ENCODE measurements at places on chromosomes 11 and 22.
A peak's percentile ranks its signal among the peaks of the same experiment; 100 is the strongest.

DNA sequence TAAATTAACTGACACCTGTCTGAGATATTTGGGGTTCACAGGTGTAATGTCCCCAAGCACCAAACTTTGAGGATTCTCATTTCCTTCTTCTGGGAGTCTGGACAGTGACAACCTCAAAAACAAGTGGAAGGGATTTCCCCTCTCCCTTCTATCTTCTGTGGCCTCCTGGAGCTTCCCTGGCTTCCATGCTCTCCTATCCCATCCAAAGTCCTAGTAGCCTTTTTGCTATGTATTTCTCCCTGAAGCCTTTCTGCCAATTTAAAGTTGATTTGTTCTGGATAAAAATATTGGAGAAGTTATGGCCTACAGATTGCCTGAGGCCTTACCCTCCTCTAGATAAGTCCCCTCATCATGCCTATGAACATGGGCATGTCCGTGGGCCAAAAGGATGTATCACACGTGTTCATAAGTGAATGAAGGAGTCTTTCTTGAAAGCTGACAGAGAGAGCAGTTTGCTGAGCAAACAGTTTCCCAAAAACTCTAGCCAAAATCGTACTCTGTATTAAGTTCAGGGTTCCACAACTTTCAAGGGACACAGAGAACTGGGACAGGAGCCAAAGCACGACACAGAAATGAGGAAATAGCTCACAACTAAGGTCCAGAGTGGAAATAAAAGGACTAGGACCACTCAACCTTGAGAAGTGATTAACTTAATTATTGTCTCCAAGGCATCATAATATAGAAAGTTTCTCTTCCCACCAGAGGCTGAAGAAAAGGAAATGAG, 6.7 kb downstream of the HEPACAM start:
- no peak for DNase-seq

GRCh38 chr22:29885610-29886009, 2.6 kb downstream of the MTMR3 start:
- no peak for DNase-seq

- DNase-seq = no peak
These were observed 84.7 kb upstream of the GDPD4 start for GRCh38 chr11:77386178-77386577.

- DNase-seq = no peak
These were observed 304.2 kb downstream of the DYNC2H1 start for GRCh38 chr11:103413266-103413888.

- no peak for DNase-seq
These were observed 352.5 kb downstream of the TBC1D22A start for GRCh38 chr22:47114813-47115517.

GRCh38 chr11:70703141-70704064, 305.1 kb downstream of the CTTN start:
- no peak for DNase-seq

DNA sequence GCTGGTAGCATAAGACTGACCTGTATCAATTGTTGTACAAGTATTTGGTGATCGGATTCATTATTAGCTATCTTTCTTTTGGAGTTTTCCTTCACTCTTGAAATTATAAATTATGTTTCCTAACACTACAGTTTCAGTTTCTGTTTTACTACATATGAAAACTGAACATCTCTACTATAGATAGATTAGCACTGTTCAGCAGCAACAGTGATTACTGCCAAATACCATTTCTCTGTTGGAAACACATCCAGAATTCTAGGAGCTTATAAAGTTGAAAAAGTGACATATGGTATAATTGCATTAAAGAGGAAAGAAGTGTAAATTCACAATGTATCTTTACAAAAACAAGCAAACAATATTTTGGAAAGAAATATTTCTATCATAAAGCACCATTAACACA, 118.5 kb upstream of the GRIA4 start:
- no peak for DNase-seq

- no peak for DNase-seq
These were observed 27.1 kb downstream of the CTNND1 start for GRCh38 chr11:57788703-57789088.

DNA sequence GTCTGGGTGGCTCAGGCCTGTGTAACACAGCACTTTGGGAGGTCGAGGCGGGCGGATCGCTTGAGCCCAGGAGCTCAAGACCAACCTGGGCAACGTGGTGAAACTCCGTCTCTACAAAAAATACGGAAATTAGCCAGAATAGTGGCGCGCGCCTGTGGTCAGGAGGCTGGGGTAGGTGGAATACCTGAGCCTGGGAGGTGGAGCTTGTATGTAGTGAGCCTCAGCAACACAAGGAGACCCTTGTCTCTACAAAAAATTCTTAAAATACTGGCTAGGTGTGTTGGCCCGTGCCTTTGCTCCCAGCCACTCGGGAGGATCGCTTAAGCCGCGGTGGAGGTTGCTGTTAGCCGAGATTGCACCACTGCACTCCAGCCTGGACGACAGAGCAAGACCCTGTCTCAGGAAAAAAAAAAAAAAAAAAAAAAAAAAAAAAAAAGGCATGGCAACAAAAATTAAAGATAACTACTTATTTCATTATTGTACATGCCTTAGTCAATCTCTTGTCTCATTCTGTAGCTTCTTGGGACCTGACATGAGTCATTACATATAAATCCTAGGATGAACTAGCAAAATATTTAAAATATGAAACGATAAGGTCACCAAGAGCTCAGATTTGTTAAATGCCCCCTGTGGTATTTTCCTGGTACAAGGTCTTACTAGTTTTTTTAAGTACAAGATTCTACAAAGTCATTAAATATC, 1.1 kb downstream of the TAF1D start:
- DNase-seq = peak; percentile 36

GRCh38 chr22:49666146-49666809, 161.4 kb downstream of the BRD1 start:
- no peak for DNase-seq

All from fibroblast of skin of left biceps (primary cell).